ENCODE measurements at places on chromosomes 2 and 18. TPM values are rescaled to one million over a fixed set of nuclear protein-coding genes. Genes with fewer than 3 reads are reported as not detected.

The SMAD7 gene
- total RNA-seq: 34.8 TPM

The FBXO15 gene
- total RNA-seq: not detected

The CAPN10 gene
- total RNA-seq: 15.9 TPM

The COLEC12 gene
- total RNA-seq: 96.6 TPM

The ARHGAP28 gene
- 1.1 TPM for total RNA-seq

The TUBB8B gene
- not detected for total RNA-seq

The MC2R gene
- total RNA-seq: not detected

The NCKAP5 gene
- not detected for total RNA-seq

The FBXO48 gene
- total RNA-seq: 0.49 TPM

The MYO7B gene
- total RNA-seq: 0.18 TPM

The KCNG2 gene
- 2.3 TPM for total RNA-seq

The ATOH8 gene
- 129 TPM for total RNA-seq

The TMEM178A gene
- total RNA-seq: 5.7 TPM

The SP100 gene
- total RNA-seq: 47.7 TPM

The CPLX4 gene
- not detected for total RNA-seq
